ENCODE measurements at places on chromosomes 4 and X. TPM values are rescaled to one million over a fixed set of nuclear protein-coding genes. Genes with fewer than 3 reads are reported as not detected.

GRCh38 chrX:51332188-51332942 lies at the start of gene NUDT10:
TSS of gene NUDT10 (plus strand) at chrX:51332822. CDS start at chrX:51332966, 144 bp downstream.
- no peak for DNase-seq

DNA sequence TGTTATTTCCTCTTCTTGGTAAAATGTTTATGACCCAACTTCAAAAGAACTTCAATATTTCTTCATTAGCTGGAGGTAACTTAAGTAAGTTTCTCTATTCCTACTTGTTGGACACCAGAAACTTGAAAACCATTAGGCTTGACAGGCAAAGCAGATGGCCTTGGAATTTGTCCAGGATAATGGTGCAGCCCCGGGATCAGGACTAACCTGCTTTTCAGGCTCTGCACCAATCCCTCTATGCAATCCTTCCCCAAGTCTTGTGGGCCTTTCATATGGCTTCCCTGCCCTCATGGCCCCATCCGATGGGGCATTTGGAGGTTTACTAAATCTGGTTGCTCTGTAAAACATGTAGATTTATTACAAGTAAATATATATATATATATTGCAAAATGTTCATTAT lies 68.5 kb downstream of the SPINK2 start:
- no peak for DNase-seq

DNA sequence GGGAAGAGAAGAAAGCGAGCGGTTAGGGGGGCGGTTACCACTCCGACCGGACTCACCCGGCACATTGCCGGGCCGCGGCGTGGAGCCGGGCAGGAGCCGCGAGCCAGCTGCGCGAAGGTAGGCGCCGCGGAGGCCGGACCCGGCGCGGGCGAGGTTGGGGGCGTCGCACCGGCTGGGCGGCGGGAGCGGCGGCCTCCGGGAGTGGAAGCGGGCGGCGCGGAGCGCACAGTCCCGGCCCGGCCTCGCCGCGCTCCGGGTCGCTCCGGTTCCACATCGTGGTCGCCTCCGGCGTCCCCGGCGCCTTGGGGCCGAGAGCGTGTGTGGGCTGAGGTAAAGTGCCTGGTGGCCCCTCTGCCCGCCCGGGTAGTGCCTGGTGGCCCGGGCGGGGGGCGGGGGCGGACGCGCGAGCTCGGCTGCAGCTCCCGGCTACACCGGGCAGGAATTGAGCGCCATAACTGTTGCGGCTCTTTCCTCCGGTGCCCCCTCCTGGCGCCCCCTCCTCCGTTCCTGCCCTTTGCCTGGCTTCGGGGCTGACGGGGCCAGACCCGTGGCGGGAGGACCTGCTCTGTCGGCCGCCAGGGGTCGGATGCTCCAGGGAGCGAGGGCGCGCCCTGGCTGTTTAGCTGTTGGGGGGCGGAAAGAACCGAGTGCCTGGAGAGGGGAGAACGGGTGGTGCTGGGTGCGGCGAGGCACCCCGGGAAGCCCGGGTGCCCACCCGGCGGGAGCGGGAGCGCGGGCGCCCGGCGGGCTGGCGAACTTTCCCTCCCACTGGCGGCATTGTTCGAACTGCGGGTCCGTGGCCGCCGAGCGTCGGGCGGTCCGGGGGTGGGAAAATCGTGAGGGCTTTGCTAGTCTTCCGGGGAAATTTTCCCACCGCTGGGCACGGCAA lies 626 bp downstream of the JADE3 start:
- no peak for DNase-seq

DNA sequence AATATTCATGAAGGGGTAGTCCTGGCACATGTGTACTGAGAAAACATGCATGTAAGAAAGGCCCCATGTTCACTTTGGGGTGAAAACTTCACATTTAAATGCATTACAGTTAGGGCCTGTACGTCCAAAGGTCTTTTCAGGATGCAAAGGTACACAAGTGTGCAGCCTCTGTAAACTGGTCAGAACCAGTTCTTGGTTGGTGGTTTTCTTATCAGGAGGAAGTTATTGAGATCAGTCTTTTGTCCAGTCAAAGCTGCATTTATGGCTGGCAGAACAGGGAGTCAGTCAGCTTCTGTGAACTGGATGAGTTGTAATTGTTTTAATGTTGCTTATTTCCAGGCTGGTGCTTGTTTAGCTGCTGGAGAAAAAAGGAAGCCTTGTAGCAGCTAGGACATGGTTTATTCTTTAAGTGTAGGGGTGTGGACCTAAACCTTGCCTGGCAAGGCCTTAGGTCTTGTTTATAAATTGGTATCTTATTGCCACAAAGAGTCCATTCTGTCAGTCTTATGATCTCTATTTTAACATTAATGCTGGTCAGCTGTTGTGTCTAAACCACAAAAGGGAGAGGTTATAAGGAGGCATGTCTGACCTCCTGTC lies 1906.6 kb upstream of the TENM3 start:
- no peak for DNase-seq

- DNase-seq = no peak
Observed at GRCh38 chr4:104429150-104429741, 65.4 kb downstream of the CXXC4 start.

- DNase-seq = no peak
Observed at GRCh38 chr4:114547340-114548134, 51.1 kb upstream of the UGT8 start.

DNA sequence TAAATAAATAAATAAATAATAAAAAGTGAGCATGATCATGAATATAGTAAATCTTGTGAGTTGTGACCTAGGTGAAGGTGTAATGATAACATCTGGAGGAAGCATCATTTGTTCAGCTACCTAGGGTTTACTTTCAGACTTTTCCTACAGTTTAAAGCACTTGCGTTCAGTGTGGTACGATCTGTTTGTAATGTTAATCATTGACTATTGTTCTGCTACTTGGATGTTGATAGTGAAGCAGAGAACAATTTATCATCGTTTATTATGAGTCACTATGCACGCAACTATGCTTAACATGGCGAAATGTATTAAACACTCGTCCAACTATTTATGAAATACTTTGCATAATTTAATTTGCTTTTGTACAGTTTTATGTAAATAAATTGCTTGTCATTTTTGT lies 426.2 kb downstream of the PCDH7 start:
- DNase-seq = no peak

GRCh38 chr4:182507805-182508204 lies 264.6 kb downstream of the TENM3 start:
- no peak for DNase-seq

GRCh38 chr4:41133454-41134018 lies 80.8 kb downstream of the APBB2 start:
- DNase-seq = no peak

DNA sequence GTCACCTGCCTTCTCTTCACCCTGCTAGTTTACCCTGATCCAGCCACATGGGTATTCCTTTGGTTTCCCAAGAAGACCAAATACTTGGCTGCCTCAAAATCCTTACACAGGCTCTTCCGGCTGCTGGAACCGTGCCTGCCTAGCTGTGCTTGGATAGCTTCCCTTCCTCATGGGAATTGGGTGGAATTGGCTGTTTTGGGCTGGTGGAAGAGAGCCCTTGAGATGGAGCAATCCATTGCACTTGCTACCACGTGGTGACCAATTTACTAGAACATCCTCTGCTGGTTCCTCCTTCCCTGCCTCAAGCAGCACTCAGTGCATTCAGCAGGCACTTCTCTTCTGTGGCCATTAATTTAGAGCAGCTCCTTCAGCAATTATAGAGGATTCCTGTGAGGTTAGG lies 119.3 kb upstream of the AP1S2 start:
- DNase-seq = no peak

DNA sequence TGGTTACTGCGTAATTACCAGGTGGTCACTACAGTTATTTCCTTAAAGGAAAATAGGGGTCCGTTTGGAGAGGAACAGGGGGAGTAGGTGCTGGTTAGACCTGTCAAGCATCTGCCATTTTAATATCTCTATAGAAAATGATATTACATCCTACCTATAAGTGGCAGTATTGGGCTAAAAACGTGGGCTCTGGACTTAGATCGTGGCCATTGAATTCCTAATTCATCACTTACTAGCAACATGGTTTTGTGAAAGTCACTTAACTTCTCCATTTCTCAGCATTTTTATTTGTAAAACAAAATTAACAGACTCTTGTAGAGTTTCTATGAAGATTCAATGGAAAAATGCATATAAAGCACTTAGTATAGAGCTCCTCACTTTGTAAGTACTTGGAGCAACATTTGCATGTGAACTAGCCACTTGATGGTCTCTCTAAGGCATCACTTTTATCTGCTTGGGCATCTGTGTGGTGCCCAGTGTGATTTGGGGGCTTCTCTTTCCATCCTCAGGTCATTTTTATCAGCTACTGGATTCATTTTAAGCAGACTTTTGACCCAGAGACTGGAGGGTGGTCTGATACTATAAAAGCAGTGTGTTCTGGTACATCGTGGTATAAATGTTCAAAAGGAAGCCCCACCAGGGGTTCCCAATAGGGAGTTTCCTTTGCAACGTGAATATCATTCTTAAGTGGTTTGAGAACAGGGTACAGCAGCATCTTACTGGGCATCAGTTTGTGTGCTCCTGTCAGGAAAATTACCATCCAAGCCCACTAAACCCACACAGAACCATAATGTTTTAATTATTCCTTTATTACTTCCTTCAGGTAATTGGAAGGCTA lies 42.7 kb upstream of the RASSF6 start:
- no peak for DNase-seq

- no peak for DNase-seq
Observed at GRCh38 chrX:18871970-18872369, 111.9 kb downstream of the PHKA2 start.

DNA sequence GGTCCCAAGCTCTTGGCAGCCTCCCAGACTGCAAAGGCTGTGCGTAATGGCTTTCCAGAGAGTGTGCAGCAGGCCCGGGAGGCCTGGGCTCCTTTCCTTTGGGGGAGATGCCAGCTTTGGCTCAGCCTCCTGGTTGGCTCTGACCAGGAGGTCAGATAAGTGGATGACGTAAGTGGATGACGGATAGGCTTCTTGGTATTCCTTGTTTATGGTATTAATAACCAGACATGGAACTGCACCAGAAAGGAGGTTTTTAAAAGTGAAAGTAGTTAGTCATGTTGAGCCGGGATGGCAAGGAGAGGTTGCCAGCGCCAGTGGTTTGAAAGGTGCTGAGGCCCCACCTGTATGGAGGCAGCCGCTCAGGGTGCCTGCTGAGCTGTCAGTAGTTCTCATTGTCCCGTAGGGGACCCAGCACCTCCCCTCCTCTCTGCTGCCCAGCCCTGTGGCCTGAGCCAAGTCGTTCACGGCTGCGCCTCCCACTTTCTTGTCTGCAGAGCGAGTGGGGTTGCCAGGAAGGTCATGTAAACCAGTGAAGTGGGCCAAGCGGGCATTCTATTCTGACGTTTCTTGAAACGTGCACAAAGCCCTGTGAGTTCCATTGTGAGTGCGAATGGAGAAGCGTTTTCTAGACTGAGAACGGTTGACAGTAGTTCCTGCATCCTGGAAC lies 28.7 kb upstream of the STOX2 start:
- no peak for DNase-seq

- no peak for DNase-seq
Observed at GRCh38 chr4:83732114-83732635, 196.3 kb downstream of the GPAT3 start.

GRCh38 chr4:147678796-147679549 lies 5.0 kb downstream of the PRMT9 start:
- no peak for DNase-seq

DNA sequence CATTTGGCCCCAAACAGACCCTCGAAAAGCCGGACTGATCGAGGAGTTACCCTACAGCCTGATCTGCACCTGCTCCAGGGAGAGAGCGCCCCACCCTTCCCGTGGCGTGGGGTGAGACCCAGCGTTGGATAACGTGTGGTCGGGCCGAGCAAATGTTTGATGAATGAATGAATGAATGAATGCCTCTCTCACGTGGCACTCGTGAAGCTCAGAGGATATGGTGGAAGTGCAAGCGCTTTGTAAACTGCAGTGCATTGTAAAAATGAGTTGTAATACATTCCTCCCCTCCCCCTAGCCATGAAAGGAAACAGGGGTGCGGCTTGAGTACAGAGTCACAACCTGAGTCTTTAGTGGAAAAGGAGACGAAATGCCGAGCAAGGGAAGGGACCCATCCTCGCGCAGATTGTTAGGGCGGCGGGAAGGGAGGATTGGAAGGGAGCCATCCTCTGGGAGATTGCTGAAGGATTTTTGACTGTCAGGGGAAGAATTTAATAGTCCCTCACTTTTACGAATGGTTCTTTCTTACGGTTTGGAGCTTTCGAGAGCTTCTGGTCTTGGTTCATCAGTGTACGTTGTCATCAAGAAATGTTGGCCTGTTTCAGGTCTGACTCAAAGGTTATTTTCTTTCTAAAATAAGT lies 772 bp upstream of the FBXW7 start:
- no peak for DNase-seq

- DNase-seq = no peak
Observed at GRCh38 chr4:140116442-140117104, 37.4 kb downstream of the MAML3 start.

DNA sequence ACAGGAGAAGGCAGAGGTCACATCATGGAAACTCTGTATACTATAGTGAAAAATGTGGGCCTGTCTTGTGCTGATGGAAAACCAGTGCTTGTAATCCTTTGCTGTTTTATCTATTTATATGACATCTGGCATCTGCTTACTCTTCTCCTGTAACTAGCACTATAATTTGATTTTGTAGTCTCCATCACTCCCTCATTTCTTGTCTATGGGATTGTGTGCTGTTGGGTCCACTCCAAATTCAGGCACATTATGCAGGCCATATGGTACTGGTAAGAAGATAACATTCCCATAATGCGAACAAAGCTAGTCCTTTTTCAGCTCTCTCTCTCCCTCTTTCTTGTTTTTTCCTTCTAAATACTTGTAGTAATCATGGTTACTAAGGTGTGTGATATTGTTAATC lies 581.2 kb upstream of the IGFBP7 start:
- no peak for DNase-seq

- no peak for DNase-seq
Observed at GRCh38 chrX:94361241-94361640, 687.2 kb downstream of the FAM133A start.

GRCh38 chrX:153491351-153491914 lies 3.3 kb upstream of the BGN start:
- no peak for DNase-seq

DNA sequence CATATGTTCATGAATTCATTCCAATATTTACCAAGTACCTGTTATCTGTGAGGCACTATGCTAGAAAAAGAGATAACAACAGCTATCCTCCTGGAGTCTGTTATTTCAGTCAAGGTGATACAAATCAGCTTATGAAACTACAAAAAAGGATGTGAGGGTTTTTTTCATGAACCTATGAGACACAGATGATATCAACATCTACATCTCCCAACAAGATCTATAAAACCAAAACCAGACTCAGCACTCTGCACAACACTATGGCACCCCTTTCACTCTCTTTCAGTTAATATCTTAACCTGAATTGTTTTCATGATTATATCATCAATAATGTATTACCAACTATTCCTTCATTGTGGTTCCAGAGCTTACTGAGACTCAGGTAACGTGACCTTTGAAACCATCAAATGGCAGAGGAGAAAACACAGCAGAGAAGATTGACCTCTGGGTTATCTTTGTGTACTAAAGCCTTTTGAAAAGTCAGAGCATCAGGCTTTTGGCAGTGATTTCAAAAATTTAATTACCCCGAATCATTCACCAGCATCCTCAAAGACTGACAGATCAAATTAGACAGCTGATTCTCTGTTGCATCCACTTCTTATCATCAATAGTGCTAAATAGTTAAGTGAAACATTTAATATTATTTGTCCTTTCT lies 244.6 kb upstream of the FTHL17 start:
- no peak for DNase-seq

TMEM271 gene
- 0.25 TPM for total RNA-seq

CT45A3 gene
- not detected for total RNA-seq

FGFRL1 gene
- total RNA-seq = 20.9 TPM

ANK2 gene
- 64.6 TPM for total RNA-seq

ATP11C gene
- total RNA-seq = 24.1 TPM

CLDN22 gene
- total RNA-seq = not detected

PAGE2 gene
- total RNA-seq = not detected

Measured in vagina (tissue), 2 donors.